NCI-H2081 (cell line): ENCODE measurements at places on chromosomes 2 and 18.

DNA sequence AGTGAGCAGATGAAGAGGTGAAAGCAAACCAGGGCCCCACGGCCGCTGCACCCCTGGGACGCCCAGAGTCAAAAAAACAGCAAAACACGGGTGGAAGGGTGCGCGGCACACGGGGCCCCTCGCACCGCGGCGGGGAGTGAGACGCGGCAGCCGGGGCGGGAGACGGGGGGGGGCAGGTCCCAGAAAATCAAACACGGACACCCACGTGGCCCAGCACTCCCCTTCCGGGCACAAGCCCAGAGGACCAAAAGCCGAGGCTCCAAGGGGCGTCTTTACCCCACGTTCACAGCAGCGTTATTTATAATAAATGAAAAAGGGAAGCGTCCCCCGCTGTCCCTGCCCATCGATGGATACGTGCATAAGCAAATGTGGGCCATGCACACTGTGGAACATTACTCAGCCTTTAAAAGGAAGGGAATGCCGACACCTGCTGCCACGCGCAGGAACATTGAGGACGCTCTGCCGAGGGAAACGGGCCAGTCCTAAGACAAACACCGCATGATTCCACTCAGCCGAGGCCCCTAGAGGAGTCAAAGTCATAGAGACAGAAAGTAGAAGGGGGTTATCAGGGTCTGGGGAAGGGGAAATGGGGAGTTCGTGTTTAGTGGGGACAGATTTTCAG lies 677 bp upstream of the COPS9 start:
- DNase-seq = no peak

DNA sequence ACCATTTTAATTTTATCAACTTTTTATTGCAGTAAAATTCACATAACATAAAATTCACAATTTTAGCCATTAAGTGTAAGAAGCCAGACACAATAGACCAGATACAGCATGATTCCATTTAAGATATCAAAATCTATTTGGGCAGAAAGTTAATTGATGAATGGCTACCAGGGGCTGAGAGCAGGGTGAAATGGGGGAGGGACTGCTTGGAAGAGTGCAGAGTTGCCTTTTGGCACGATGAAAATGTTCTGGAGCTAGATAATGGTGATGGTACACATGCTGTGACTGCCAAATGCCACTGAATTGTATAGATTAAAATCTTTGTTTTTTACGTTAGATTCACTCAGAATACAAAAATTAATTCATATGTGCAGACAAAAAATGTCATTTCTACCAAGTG lies 289.3 kb upstream of the HNMT start:
- DNase-seq = no peak

GRCh38 chr2:11406958-11407381 lies 59.0 kb downstream of the E2F6 start:
- no peak for DNase-seq

- no peak for DNase-seq
These were observed 110.7 kb downstream of the ZEB2 start for GRCh38 chr2:144409241-144409640.

- peak; percentile 36 for DNase-seq
These were observed 3.3 kb upstream of the ZBTB7C start for GRCh38 chr18:48412339-48412929.

DNA sequence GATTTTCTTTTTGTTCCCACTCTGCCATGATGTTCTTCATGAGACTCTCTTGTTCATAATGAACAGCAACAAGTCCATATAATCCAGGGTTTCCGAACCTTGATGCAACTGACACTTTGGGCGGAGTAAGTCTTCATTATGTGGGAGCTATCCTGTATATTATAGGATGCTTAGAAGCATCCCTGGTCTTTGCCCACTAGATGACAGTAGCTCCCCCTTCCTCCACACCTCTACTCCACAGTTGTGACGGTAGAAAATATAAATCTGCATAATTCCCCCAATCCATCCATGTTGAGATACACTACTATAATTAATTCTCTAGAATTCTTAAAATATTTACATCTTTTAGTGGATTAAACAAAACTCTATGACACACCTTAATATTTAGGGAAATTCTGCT lies 482.2 kb upstream of the CELF4 start:
- no peak for DNase-seq

GRCh38 chr18:79559436-79559835 lies 120.2 kb upstream of the CTDP1 start:
- no peak for DNase-seq

DNA sequence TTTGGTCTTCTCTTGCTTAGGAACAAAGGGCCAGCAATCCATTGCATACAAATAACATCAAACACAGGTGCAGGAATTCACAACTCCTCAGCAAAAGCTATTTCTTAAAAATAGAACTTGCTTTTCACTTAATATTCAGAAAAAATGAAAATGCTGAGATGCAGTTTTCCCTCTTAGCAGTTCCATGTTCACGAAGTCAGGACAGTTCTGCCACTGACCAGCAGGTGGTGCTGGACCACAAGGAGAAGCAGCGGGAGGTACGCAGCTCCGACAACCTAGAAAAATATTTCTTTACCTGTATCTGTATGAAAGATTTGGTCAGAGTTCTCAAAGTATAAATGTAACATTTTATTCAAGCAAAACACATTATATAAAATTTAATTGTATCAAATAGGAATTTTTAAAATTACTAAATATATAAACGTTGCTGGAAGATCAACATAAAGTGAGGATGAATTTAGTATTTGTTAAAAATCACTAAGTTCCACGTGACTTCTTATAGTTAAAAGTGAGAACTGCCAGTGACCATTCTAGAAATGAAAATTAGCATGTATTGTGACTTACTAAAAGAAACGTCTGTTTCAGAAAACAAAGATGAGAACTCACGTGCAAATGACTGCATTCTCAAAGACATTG lies 48.8 kb downstream of the ADNP2 start:
- DNase-seq = peak; percentile 60

- peak; percentile 73 for DNase-seq
These were observed 98.7 kb downstream of the PLB1 start for GRCh38 chr2:28594332-28595108.

DNA sequence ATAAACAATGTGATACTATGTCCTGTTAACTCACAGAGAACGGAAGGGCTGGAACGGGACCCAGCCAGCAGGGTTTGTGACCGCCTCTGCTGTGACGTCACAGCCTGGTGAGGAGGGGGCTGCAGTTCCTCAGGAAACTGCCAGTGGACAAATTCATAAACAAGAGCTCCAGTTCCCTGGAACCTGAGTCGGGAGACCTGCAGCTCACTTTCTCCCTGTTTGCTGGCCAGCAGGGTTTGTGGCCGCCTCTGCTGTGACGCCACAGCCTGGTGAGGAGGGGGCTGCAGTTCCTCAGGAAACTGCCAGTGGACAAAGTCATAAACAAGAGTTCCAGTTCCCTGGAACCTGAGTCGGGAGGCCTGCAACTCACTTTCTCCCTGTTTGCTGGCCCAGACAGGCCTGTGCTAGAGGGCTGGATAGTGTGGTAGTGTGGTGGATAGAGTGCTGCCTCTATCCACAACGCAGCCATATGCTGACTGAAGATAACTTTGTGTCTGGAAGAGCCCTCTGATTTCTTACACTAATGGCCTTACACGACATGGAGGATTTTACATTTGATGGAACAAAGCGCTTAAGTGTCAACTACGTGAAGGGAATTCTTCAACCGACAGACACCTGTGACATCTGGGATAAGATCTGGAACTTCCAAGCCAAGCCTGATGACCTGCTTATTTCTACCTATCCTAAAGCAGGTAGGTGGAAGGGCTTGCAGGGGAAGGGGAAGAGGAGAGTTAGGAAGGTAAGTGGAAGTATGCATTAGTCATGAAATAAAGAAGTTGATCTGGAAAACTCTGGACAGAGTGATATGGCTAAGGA lies at the start of gene SULT1C4:
Gene SULT1C4, plus strand, starts transcription at position 140 of the 816 bp plus-strand sequence. Its CDS starts 384 bp downstream, at position 524.
- DNase-seq = no peak

DNA sequence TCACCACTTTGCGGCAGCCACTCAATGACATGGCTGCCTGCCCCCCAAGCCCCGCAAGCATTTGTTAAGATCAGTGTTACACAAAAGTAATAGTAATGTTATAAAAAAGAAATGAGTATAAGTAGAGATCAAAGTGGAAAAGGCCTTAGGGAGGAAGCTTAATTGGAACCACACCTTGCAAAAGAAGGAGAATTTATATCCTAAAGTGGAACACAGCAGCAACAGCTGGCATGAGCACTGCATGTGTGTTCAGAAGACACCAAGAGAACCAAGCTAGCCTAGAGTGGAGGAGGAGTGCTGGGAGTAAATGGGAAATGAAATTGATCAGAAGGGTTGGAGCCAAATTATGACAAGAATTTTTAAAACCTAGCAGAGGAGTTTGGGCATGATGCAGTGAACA lies 73.1 kb upstream of the STK17B start:
- DNase-seq = no peak

DNA sequence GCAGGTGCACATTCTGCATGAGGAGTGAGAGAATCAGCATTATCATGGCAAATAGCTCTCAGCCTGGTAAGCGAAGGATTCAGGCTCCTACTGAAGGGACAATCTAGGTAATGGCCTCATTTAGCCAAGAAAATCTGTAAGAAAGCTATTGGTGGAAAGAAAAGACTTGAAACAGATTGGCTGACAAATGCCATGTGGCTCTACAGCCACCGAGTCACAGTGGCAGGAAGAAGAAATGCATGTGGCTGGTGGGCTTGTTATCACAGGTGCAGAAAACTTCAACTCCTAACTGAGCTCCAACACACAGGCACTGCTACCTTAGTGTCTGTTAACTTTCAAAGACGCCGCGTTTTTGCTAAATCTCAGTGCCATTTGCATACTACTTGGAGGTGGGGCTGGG lies 60.6 kb upstream of the REV1 start:
- DNase-seq = no peak

DNA sequence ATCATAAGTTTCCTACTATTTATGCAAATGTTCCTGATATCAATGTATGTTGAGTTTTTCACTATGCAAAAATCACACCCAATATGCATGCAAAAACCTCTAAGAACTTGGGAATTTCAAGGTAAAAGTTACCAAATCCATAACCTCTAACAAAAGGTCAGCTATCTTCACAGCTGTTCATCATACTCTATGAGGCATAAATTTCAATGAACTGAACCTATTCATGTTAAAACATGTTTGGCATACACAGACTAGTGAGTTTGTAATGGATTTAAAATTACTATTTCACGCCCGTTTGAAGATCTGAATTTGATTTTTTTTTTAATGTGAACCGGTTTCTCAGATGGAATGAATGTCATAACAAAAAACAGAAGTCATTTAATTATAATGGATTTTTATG lies 100.2 kb downstream of the ATAD2B start:
- no peak for DNase-seq

DNA sequence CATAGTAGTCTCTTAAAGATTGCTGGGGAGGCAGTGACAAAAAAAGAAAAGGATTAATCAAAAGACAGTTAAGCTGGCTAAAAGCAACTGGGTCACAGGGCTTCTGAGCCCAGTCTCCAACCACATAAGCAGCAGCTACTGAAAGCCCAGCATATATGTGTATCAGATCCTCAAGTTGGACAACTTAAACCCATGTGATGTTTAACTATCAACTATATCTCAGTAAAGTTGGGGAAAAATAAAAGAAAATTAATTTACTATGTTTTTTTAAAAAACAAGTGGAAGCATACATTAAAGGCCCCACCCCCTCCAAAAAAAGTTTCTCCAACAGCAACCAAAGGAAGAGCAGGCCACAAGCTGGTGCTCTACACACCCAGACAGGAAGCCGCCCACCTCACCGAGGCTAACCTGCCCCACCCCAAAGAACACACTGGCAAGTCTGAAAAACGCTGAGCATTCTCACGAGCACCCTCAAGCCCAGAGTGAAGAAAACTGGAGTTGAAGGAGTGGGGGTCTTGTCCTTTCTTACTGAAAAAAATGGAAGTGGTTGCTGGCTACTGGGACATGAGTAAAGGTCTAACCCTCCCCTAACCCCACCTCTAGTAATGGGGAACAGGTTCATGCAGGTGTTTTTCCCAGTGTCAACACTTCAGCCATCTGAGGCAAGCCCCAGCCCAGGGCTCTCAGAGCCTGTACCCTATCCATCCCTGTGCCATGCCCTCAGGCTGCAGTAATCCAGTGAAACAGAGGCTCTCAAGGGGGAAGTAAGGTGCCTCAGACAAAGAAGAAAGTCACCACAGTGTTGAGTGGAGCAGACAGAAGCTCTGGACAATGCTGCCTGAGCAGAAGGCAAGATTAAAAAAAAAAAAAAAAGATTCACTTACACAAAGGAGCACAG lies 106.3 kb downstream of the GYPC start:
- no peak for DNase-seq

DNA sequence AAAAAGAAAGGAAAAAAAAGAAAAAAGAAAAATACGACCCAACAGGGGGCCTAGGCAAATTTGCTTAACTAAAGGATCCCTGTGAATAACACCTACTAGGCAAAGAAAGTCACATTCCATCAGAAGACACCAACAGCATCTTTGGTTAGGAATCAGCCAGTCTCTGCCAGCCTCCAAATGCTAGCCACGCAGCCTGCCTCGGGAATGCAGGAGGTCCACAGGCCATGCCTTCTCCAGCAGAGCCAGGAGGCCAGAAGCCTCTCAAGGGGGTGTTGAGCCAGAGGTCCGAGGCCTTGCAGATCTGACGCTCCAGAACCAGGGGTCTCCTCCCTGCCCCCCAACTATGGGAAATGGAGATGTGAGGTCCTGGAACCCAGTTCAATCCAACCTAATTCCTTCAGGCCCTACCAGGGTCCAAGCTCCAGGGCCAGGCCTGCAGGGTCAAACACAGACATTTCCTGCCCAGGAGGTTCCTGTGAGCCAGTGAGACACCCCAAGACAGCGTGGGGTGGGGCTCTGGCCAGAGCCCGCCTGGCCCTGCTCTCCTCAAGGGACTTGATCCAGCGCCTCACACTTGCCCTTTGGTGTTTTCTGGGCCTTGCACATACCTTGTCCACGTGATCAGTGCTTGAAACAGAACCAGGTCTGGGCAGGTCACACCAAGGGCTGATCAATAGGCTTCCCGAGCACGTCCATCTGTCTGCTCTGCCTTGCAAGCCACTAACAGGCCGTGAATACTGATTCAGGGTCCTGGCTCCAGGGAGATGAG lies 289.6 kb upstream of the ID2 start:
- no peak for DNase-seq

DNA sequence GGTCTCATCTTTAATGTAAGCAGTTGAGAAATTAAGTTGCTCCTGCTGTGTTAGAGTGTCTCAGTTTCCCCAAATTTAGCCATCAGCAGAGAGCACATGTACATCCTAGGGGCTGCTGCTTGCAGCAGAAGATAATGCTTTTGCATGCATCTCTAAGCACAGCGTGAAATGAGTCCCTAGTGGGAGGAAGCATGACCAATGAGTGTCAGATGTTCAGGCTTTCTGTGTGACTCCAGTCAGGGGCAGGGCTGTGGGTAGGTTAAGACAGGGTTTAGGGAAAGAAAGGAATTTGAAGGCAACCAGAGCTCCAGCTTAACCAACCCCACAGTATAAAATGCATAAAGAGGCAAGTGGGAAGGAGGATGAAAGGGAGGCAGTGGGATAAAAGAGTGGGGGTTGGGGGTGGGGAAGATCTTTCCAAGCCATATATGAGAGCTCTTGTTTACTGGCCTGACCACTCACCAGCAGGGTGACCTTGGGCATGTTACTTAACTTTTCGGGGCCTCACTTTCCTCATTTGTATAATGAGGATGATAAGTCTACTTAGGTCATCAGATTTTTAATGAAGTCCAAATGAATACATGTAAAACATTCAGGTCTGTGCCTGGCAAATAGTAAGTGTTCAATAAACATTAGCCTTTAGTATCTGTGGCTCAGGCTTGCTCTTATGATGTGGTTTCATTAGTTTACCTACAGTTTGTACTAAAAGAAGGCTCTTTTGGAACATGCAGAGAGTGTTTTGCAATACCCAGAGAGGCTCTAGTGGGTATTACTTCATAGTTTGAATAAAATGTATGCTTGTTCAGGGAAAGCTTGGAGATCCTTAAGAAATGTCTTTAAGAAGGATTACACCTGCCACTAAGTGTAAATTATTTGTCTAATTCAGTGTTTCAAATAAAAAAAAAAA lies 42.7 kb upstream of the PELI1 start:
- DNase-seq = no peak
